ENCODE measurements at places on chromosomes 1 and 21.

- DNase-seq: no peak
These were observed 2.3 kb upstream of the NFASC start for GRCh38 chr1:204868340-204868700.

DNA sequence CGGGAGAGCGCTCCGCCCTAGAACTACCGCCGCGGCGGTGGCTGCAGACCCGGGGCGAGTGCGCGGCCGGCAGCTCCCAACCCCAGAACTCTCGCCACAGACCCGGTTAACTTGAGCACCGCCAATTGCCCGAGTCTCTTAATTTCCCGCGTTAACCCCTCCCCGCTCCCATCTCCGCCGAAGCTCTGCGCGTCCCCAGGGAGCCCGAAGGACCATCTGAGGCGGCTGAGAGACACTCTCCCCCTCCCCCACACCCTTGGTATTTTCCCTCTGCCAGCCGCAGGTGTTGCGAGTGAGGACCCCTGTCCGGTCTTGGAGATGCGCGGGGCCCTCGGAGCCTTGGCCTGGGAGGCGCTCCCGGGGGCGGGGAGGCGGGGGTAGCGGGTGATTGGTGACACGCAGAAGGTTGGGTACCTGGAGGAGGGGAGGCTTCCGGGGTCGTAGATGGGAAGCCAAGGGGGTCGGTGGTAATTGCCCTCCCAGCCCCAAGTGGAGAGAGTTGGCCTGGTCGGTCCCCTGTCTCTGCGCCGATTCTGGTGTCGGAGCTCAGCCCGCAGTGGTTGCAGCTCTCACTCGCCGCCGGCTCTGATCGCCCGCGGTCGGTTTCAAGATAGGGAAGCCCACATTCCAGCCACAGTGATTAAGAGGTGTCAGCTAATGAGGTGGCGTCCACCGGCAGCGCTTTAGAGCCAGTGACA lies 858 bp upstream of the SUSD4 start:
- DNase-seq: peak; percentile 4

GRCh38 chr1:115764541-115764940 lies 4.0 kb downstream of the CASQ2 start:
- peak; percentile 35 for DNase-seq

DNA sequence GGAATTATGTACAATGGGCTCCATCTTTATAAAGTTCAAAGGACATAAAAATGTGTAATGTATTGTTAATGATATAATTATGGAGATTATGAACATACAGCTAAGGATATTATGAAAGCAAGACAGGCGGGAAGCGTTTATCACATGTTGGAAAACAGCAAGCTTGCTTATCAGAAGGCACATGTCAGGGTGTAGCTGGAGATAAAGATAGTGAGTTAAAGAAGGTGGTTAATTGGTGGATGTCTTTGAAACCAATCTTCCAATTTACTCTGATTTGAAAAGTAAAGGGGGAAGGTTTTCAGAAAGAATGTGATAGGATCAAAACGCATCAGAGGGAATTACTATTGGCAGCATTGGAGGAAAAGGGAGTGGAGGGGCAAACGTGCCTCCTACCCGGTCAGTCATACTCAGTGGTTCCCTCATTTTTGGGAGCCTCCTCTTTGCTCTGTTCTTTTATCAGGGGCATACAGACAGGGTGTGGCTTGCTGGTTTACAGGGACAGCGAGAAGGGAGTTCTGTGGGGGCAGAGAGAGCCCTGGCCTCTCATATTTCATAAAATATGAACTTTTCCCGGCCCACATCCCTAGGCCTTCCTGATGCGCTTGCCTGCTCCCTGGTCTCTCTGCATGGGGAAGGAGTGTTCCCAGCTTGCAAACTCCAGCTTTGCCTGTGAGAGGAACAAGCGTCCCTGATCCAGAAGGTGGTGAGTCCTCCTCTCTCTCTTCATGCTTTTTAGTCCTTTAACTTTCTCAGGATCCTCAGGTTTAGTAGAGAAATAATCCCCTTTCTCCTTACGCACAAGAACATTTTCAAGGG lies 8.0 kb upstream of the SVBP start:
- no peak for DNase-seq

DNA sequence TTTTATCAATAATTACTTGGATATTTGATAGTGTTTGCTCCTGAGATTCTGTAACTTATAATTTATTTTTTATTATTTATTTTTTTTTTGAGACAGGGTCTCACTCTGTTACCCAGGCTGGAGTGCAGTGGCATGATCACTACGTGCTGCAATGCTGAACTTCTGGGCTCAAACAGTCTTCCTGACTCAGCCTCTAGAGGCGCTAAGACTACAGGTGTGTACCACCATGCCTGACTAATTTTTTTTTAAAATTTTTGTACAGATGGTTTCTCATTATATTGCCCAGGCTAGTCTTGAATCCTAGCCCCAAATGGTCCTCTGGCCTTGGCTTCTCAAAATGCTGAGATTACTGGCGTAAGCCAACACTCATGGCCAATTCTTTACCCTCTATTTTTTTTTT lies 845.5 kb upstream of the ADGRL4 start:
- DNase-seq: no peak

- no peak for DNase-seq
These were observed 20.2 kb upstream of the ZMYM1 start for GRCh38 chr1:35058988-35059387.

DNA sequence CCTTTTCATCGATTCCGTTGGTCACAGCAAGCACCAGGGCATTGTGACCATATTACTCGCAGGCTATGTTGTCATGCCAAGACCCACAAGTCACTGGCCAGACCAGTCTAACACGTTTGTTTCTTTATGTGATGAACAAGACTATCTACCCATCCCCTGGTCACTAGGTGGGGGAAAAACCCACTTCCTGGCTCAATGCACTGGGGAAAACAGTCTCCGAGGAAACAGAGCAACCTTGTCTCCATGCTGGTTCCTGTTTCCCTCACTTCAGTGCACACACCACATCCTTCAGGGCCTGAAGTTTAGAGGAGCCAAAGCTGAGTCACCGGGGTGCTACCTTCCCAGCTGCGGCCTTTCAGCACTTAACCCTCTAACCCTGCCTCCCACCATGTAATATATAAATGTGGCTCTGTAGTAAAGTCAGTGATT lies 20.9 kb downstream of the ERICH3 start:
- no peak for DNase-seq

GRCh38 chr1:212525479-212526110 lies 83.0 kb upstream of the ATF3 start:
- DNase-seq: no peak

DNA sequence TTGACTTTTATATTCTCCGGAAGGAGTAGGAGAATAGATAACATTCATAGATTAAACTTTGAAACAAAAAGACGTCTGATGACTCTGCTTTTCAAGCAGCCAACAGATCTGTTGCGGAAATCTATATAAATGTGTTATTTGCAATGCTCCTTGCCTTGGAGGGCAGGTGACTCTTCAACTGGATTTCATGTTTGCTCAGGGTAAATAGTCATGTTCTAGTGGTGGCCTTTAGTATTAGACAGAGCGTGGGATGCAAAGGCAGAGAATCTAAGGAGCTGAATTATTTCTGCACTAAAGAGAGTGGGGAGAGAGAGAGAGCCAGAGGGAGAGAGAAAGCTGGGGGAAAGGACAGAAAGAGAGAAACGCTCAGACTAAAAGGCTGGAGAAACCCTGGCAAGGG lies 454.3 kb downstream of the AJAP1 start:
- no peak for DNase-seq

- no peak for DNase-seq
These were observed 30.4 kb downstream of the SLAMF6 start for GRCh38 chr1:160492617-160493016.
